ENCODE measurements at places on chromosomes 1 and 21.

- DNase-seq = no peak
Measured at GRCh38 chr1:227449741-227450441, 113.5 kb upstream of the ZNF678 start.

DNA sequence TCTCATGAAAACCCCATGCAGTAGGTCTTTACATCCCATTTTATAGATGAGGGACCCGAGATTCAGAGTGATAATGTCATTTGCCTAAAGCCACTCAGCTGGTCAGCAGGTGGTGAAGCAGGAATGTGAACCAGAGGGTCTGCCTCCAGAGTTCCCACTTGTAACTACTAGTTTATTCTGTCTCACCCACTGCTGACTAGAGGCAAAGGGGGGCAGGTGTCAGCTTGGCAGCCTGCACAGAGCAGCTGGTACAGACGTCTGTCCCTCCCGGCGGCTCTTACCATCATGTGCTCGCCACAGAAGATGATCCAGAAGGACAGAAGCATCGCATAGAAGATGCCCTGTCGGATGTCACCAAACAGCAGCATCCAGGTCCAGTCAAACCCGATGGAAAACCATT is 82.4 kb downstream of the WLS start:
- DNase-seq = no peak

GRCh38 chr1:1079408-1080121 is 5.5 kb upstream of the RNF223 start:
- peak; percentile 43 for DNase-seq

DNA sequence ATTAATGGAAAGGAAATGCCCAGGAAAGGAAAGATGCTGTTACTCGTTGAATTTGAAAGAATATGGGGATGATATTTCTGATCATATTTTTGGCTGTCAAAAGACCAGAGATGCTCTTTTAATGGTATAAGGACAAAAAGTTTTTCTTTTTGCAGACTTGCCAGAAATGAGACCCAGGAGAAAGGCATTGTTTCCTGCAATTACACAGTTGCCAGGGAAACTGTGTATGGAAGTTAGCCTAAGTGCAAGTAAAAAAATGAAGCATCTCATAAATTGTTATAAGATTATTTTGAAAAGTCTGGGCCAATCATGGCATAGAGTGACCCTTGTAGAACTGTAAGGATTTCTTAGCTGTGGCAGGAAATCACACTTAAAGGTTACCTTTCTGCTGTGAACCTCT is 155.7 kb upstream of the BEND5 start:
- no peak for DNase-seq

- DNase-seq = no peak
Measured at GRCh38 chr1:22259551-22260282, 116.8 kb upstream of the WNT4 start.

DNA sequence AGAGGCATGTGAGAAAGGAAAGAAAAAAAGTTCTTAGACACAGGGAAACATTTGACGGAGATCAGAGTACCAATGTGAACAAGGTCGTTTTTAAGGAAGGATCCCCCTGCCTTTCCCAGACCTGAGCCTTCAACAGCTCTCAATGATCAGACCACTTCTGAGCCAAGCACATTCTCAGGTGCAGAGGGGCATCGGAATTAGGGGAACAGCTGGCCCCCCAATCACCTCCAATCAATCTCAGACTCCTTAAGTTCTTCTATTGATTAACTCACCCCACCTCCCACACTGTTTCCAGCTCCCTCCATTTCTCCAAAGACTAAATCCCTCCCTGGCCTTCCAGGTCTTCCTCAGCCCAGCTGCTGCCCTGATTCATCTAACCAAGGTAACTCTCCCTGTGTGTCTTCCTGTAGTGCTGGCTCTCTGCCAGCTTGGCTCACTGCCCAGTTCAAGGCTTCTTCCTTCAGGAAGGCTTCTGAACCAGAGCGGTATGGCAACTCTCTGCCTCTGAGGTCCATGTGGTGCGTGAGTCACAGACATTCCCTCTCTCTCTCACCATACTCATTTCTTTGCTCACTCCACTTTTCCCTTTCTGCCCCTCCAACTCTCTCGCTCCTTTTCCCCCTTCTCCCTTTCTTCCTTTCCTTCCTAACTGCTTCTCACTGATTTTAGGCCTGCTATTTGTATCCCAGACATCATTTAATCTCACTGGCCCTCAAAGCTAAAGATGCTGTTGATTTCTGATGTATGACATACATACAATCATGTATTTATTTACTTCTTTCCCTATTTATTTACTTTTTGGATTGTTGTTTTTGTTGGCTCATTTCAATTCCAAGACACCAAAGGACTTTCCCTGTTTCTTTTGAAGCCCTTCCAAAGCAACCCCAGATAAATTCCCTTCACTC is 18.1 kb downstream of the CFAP45 start:
- DNase-seq = peak; percentile 93

- DNase-seq = no peak
Measured at GRCh38 chr1:214573386-214574318, 22.2 kb upstream of the PTPN14 start.

- no peak for DNase-seq
Measured at GRCh38 chr21:35599164-35599563, 461.2 kb downstream of the SETD4 start.

DNA sequence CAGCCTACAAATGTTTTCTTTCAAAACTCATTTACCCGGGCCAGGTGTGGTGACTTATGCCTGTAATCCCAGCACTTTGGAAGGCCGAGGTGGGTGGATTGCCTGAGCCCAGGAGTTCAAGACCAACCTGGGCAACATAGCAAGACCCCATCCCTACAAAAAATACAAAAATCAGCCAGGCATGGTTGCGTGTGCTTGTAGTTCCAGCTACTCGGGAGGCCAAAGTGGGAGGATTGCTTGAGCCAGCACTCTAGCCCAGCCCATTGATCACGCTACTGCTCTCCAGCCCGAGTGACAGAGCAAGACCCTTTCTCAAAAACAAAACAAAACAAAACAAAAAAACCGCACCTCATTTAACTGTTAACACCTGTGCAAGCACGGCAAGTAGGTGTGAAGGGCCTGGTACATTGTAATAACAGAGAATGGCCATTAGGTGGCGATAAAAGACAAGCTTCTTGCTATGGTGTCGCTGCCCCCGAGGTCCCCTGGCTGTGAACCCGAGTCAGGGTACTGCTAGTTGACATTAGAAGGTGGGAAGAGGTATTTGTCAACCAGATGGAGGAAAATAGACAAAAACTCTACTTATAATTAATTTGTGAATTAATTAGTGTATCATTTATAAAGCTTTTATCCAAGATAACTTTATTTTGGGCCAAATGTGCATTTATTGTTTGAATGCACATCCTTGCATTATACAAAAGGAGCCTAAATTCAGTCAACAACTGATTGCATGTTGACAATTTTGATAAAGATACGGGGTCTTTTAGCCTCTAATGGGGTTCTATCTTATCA is 66.5 kb downstream of the SH3BGR start:
- DNase-seq = peak; percentile 5

Data from fibroblast of skin of left biceps (primary cell).